ENCODE measurements at places on chromosomes 2 and 18. TPM values are rescaled to one million over a fixed set of nuclear protein-coding genes. Genes with fewer than 3 reads are reported as not detected.

DNA sequence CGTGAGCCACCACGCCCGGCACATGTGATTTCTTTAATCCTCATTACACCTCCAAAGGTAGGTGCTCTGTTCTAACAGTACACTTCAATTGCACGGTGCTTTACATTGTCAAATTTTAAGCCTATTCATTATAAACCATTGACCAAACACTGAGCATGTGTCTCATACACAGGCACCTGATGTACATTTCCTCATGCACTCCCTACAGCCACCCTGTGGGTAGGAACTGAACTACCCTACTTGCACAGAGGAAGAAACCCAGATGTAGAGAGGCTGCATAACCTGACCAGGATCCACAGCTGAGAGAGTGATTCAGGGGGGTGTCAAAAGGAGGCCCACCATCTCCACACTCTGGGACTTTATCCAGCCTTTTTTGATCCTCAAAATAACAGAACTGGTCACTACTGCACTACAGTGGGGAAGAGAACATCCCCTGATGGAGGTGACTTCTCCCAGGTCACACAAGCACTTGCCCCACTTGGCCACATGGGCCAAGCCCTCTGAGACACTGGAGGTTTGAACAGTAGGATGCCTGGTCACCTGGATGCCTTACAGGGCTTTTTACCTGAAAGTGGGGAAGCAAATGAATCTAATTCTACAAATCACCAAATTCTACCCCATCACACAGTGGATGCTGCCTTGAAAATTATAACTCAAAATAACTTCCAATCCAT lies 6.9 kb upstream of the DPYSL5 start:
- no peak for DNase-seq

DNA sequence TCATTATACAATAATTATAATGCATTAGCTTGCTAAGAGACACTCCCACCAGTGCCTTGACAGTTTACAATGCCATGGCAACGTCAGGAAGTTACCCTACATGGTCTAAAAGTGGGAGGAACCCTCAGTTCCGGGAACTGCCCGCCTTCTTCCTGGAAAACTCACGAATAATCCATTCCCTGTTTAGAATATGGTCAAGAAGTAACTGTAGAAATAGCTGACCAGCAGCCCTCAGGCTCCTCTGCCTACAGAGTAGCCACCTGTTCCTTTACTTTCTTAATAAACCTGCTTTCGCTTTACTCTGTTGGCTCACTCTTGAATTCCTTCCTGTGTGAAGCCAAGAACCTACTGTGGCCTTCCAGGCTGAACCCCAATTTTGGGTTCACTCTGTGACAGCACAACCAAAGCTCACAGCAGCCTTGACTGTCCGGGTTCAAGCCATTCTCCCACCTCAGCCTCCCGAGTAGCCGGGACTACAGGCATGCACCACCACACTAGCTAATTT lies 20.0 kb upstream of the PTPN2 start:
- peak; percentile 36 for DNase-seq

GRCh38 chr2:182949572-182950189 lies 83.2 kb upstream of the FRZB start:
- no peak for DNase-seq

DNA sequence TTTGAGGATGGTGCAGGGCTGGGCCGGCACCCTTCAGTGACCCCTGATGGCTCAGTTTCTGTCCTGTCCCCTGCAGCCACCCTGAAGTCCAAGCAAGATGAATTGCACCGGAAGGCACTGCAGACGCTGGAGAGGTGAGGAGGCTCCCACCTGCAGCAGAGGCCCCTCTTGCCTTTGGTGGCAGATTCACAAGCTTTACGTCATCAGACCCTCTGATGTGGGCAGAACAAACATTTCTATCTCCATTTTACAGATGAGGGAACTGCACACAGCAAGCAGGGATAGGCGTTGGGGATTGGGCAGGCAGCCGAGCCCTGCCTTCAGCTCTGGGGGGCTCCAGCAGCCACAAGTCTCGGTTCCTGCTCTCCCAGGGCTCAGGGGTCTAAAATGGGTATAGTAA lies 107.7 kb upstream of the MCFD2 start:
- DNase-seq = no peak

GRCh38 chr2:172806493-172806892 lies 70.8 kb downstream of the RAPGEF4 start:
- no peak for DNase-seq

- no peak for DNase-seq
Observed at GRCh38 chr2:21229302-21229701, 105.5 kb downstream of the TDRD15 start.

The RGPD3 gene
- 0.08 TPM for total RNA-seq

GRCh38 chr18:37481491-37481890 lies 84.1 kb downstream of the CELF4 start:
- DNase-seq = no peak

Measured in ovary (tissue), 10 donors.